Tongue (tissue), 3 donors: ENCODE measurements at places on chromosomes 1 and 21.

GRCh38 chr1:181015251-181015615 lies 7.4 kb downstream of the STX6 start:
- DNase-seq = no peak

DNA sequence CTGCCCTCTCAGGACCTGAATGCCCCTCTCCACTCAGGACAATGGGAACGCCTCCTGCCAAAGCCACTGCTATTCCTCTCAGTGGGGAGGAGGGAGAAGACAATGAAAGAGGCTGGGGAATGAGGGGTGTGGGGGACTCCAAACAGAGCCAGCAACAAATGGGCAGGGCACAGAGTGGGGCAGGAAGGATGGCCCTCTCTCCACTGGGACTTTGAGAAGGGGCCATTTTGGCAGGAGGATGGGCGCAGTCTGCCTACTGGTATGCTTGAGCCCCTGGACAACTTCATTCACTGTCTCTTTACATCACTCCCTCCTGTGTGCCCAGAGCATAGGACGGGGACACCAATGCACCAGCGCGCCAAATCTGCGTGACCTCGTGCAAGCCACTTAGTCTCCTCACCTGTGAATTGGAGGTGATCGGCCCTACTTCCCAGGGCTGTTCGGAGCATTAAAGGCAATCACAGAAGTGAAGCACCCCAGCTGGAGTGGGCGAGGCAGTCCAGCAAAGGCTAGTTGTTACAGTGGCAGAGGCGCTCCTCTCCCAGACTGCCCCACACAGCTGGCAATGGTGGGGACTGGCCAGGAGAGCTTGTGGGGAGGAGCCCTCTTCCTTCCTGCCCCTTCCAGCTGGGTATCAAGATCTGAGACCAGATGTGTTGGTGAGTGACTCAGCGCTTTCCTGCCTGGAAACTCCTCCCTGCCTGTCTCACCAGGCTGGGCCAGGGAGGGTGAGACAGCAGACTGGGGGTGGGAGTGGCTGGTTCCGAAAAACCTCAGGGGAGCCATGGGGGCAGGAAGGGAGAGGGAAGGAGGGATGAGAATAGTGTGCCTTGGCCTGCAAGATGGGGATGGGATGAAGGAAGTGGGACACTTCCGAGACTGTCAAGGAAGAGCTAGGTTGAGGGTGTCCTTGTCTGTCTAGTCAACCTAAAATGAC lies 22.4 kb upstream of the SYNC start:
- DNase-seq = peak; percentile 76

DNA sequence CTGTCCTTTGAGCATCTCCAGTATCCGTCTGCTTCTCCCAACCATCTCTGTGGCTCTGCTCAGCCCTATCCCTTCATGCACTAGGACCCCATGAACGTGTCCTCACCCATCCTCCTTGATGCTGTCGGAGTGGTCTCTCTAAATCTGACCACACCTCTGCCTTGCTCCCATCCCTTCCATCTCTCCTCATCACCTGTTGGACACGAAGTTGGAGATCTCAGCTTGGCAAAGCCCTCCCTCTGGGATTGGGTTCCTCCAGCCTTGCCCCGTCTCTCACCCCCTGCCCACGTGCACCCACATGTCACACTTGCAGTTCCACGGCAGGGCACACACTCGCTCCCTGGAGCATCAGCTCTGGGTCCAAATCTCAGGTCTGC lies 135.7 kb downstream of the ACTL8 start:
- no peak for DNase-seq

DNA sequence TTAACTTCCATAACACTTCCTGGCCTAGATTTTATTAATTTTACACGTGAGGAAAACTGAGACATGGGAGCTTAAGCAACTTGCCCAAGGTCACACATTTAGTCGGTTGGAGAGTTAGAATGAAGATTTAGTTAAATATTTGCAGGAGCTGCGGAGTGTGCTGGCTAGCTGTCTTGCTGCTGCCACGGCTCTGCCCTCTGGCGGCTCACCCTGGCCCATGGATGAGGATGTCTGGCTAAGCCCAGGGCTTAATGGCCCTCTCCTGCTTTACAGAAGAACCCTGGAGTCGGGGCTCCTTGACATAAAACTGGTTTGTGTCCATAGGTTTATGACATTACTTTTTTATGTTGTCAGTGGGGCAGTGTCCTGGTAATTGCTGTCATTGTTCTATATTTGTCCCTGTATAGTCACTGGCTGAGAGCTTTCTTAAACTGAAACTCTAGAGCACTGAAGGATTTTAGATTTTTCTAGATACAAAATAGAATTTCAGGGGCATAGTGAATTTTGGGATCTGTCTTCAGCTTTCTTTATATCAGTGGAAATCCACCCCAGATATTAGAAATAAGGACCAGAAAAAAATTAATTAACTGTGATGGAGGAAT lies 88.9 kb upstream of the WLS start:
- peak; percentile 72 for DNase-seq

DNA sequence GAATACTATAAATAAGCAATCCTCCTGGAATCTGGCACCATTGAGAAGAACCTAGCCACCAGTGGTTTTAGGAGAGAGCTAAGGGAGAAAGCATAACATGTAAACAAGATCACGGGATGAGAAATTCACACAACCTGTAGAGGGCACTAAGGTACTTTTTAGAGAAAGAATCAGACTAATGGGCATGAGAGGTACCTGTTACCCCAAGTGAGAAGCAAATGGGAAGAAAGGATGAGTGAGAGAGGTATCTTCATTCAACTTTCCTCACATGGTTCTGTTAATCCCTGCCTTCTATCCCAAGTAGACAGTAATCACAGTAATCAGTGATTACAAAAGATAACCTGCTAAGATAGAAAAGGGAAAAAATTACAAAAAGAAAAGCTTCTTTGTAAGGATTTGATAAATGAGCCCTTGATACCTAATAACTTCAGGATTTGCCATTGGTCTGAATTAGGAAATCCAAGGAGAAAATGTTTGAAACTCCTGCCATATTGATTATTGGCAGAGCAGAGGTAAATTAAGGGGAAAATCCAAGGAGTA lies 251.1 kb upstream of the ADGRL2 start:
- DNase-seq = no peak

- DNase-seq = no peak
These were observed 91.9 kb downstream of the GTF2B start for GRCh38 chr1:88799491-88799890.

DNA sequence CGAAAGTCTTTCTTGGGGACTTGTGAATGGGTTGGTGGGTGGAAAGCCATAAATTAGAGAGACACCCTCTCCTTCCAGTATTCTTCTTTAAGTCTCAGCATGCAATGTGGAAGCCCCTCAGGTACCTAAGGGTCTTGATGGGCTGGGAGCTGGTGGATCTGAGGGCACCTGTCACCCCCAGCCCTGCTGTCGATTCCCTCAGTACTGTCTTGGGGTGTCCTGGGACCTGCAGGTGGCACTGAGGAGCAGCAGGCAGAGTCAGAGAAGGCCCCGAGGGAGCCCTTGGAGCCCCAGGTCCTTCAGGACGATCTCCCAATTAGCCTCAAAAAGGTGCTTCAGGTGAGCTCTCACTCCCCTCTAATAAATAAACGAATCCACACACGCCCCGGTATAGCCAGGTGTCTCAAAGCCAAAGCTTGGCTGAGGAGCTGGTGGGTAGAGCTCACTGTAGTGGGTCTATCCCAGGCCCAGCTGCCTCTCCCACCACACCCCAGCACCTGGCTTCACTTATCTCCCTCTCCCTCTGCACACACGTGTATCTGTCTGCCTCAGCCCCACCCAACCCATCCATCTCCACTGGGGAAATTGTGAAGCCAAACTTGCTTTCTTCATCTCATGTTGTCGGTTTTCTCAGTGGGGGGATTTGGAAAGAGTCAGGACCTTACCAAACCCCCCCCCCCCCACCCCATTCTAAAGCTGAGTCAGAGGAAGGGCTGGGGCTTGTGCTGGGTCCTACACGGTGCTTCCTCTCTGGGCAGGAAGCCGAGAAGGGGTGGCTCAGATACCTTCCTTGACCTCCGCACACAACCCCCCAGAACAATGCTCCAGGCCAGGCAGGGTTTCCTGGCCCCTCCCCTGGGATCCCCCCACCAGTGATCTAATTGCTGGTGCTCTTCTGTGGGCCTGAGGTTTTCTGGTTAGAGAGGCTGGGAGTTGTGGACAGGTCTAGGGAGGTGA lies 1.6 kb downstream of the ADAM15 start:
- peak; percentile 11 for DNase-seq

GRCh38 chr21:37877888-37878684 lies 38.2 kb downstream of the KCNJ6 start:
- no peak for DNase-seq
